ENCODE measurements at places on chromosomes 7 and 10.
A peak's percentile ranks its signal among the peaks of the same experiment; 100 is the strongest.

DNA sequence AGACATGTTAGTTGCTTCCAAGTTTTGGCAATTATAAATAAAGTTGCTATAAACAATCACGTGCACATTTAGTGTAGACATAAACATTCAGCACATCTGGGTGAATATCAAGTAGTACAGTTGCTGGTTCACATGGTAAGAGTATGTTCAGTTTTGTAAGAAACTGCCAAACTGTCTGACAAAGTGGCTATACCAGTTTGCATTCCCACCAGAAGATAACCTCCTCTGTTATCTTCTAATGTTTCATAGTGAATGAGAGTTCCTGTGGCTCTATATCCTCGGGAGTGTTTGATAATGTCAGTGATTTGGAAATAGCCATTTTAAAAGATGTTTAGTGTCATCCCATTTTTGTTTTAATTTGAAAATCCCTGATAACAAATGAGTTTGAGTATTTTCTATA lies 259.6 kb upstream of the PLXDC2 start:
- no peak for DNase-seq

DNA sequence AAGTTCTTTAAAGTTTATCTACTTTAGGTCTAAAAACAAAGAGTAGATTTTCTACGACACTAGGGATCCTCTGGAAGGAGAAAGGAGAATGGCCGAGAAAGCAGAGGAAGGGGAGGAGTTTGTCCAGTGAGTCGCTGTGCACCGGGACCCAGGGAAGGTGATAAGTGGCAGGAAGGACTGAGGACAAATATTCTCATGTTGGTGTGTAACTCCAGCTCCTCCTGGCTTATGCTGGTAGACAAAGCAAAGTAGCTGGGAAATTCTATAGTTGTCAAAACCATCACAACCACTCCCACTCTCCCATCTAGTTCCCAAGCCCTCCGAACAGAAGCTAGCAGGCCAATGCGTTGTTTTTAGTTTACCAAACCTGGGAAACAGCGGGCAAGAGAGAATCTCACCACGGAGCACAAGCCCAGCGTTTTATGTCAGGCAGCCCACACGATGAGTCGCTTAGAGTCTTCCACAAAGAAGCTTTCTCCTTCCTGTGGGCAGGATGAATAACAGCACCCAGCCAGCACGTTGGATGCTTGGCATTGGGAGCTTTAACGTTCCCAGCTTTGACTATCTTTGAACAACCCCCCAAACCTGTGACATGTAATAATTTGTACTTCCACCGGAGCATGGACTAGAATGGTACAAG lies 32.9 kb upstream of the JCAD start:
- peak; percentile 82 for DNase-seq

GRCh38 chr7:141151746-141152145 lies 77.9 kb downstream of the TMEM178B start:
- DNase-seq, result no peak

GRCh38 chr10:35822316-35822715 lies 180.2 kb upstream of the FZD8 start:
- DNase-seq, result peak; percentile 34

GRCh38 chr7:4093035-4093434 lies 589.1 kb upstream of the FOXK1 start:
- no peak for DNase-seq

GRCh38 chr7:41053820-41054219 lies 649.1 kb downstream of the INHBA start:
- DNase-seq, result peak; percentile 50

- peak; percentile 55 for DNase-seq
Observed at GRCh38 chr10:87585565-87586514, 73.8 kb upstream of the PAPSS2 start.

- DNase-seq, result no peak
Observed at GRCh38 chr10:124639206-124639605, 105.0 kb downstream of the FAM53B start.

GRCh38 chr7:138382862-138383565 lies 77.0 kb upstream of the TRIM24 start:
- DNase-seq, result no peak

GRCh38 chr10:33703501-33704213 lies 369.2 kb upstream of the NRP1 start:
- peak; percentile 38 for DNase-seq

DNA sequence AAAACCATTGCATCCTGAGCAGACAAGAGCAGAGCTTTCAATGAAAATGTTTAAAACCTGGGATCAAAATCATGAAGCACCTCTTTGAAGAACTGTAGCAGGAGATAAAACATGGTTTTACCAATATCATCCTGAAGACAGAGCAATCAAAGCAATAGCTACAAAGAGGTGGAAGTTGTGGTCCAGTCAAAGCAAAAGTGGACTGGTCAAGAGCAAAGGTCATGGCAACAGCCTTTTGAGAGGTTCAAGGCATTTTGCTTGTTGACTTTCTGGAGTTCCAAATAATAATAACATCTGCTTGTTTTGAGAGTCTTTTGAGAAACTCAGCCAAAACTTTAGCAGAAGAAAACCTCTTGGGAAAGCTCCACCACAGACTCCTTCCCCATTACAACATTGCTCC lies 893.9 kb upstream of the POT1 start:
- no peak for DNase-seq

DNA sequence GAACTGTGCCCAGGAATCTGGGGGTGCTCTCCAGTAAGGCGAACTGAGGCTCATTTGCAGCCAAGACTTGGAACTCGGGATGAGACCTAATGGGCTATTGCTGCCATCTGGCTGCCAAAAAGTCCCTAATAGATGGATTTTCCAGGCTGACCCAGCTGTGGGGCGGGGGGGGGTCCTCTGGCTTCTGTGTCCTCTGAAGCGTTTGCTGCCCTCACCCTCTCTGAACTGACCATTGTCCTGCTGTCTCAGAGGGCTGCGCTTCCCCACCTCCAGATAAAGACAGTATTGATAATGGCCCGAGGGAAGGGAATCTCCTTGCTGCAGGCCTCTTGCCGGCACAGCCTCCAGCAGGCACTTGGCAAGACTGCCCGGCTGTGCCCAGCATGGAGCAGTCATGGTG lies 46.6 kb downstream of the CLEC2L start:
- no peak for DNase-seq

DNA sequence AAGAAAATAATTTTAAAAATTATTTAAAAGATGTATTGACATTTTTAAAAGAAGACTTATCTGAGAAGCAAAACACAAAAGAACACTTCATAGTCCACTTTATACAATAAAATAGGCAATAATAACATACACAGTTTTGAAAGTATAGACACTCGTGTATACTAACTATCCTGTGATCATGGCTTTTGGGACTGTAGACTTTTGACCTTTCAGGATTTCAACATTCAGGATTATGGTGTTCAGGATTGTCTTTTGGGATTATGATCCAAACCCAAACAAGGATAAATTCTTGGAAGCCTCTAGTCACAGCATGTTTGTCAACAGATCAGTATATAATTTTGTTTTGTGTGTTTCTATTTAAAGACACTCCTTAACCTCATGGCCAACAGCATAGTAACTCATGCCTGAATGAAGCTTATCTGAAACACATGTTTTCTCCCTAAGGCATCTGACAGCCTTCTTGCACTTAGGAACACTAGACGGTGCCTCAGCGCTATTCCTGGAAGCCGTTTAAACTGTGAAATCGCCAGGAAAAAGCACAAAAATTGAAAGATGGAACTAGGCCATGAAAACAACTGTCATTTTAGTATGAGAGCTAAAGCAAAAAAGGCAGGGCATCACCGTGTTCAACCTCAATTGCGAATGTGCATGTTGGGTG lies 29.9 kb downstream of the GSAP start:
- DNase-seq, result no peak

DNA sequence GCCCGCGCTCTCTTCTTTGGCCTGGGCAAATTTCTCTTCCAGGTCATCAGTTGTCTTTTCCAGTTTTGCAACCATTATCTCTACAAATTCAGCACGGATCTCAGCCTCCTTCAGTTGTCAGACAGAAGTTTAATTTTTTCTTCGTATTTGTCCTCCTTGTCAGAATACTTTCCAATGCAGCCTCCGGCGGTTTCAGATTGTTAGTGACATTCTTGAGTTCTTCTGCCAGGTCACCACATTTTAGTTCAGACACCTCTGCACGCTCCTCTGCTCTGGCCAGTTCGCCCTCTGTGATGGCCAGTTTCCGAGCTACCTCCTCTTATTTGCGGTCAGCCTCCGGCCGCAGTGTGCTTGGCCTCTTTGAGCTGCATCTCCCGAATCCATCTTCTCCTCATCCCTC lies 32.8 kb upstream of the CPN1 start:
- DNase-seq, result no peak

GRCh38 chr7:155865830-155866525 lies 53.7 kb upstream of the SHH start:
- DNase-seq, result no peak

DNA sequence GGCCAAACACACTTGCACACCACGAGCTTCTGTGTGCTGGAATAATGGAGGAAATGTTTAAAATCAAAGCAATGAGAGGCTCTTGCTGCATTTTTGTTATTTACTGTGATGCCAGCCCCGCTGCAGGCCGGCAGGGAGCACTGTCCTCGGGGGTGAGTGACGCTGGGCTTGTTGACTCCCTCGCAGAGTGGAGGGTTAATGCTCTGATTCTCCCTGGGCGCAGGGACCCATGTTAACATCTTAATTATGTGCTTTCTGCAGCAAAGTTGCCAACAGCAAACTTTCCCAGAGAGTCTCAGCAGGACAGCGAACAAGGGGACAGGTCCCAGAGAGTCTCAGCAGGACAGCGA lies 22.9 kb downstream of the SCART1 start:
- DNase-seq, result no peak

GRCh38 chr10:119701861-119702260 lies 24.0 kb upstream of the INPP5F start:
- DNase-seq, result no peak

DNA sequence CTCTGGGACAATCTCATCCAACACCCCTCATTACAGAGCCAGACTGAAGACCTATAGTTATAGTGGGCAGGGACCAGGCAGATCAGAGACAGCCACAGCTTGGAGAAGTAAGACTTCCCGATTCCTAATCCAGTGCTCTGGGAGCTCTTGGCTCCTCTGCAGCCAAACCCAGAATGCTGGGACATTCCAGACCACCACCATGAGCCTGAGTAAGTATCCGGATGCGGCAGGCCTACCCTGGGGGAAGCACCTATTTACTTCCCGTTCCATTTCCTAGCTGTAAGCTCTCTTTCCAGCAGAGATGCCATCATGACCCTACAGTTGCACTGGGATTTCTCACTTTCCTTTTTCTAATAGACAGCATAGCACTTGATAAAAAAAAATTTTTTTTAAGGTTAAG lies 16.4 kb downstream of the HIP1 start:
- DNase-seq, result no peak

- peak; percentile 99 for DNase-seq
Observed at GRCh38 chr7:134515569-134516468, 11.5 kb upstream of the AKR1B10 start.

DNA sequence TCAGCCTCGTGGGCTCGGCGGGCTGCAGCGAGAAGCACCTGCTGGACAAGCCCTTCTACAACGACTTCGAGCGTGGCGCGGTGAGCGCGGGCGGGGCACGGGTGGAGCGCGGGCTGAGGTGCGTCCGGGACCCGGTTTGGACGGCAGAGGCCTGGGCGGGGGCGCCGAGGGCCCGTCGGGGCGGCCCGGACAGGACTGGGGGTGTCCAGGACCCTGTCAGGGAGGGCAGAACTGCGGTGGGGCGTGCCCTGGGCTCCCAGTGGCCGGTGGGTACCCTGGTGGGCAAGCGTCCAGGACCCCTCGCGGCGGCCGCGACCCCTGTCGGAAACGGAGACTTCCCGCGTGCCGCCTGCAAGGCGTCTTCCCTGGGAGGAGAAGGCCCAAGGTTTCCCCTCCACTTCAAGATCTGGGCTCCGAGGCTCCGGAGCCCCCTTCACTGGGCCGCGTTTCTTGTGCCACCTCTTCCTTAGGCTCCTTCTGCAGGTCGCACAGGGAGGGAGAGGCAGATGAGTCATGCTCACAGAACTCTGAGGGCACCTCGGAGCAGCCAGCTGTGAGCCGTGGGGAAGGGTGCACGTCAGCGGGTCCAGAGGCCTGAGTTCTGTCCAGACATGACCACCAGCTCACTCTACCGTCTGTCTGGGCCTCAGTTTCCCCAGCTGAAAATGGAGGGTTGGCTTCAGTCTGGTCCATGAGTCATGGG lies 485 bp downstream of the ALOX5 start:
- DNase-seq, result no peak

GRCh38 chr7:2251841-2252771 lies 10.1 kb downstream of the NUDT1 start:
- no peak for DNase-seq

DNA sequence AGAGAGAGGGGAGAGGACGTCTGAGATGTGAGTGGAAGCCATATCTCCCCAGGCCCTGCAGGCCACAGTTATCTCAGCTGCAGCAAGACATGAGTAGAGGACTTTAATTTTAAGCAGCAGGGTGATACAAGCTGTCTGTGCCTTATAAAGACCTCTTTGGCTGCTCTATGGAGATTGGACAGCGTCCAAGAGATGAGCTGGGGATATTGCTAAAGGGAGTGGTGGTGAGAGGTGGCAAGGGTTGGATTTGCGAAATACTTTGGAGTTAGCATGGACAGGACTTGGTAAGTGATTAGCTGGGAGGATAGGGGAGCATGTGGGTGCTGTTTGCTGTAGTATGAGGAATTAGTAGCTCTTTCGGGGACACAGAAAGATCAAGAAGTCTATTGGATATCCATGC lies 191.8 kb downstream of the CACNB2 start:
- no peak for DNase-seq

DNA sequence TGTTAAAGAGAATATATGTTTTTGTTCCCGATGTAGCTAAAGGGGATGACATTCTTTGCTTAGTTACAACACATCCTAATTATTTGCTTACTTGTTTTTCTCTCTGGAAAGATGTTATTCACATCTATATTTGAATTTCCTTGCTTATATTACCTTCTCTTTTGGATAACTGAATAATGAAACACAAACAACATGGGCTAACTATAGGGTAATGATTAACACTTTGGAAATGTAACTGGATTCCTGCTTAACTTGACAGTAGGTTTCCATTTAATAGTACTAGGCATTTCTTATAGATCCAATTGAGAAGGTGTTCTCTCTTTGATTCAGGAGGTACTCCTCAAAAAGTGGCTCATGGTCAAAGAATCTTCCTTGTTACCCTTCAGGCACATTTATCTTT lies 141.1 kb downstream of the CCSER2 start:
- no peak for DNase-seq

- no peak for DNase-seq
Observed at GRCh38 chr7:34191162-34191561, 285.8 kb downstream of the BMPER start.

DNA sequence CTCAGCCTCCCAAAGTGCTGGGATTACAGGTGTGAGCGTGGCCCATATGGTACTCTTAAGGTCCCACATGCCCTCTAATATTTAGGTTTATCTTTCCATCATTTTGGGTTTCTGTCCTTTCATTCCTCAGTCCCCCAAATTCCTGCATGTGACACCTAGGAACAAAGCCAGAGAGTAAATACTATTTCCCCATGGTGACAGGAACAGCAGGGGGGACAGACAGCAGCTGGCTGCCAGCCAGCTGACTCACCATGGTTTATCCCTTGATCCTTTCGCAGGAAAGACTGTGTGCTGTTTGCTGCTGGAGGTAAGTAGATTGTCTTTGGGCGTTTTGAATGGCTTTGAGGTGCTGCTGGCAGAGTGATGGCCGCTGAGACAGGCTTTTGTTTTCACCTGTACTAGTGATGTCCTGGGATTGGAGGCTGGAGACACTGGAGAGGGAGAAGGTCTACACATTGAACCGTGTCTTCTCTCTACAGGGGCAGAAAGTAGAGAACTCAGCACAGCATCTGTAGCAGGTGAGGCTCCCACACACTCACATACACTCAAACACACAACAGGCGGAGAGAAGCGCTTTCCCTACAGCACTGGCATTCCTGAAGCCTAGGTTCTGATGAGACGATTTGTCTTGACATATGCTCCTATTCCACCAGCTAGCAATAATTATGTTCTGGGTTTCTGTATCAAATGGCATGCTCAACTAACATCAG lies 83.7 kb upstream of the EFCAB10 start:
- DNase-seq, result peak; percentile 66

Measured in LHCN-M2 (cell line).